ENCODE measurements at places on chromosomes 3 and 15. TPM values are rescaled to one million over a fixed set of nuclear protein-coding genes. Genes with fewer than 3 reads are reported as not detected.

Gene PYGO1
- 0.85 TPM for total RNA-seq

DNA sequence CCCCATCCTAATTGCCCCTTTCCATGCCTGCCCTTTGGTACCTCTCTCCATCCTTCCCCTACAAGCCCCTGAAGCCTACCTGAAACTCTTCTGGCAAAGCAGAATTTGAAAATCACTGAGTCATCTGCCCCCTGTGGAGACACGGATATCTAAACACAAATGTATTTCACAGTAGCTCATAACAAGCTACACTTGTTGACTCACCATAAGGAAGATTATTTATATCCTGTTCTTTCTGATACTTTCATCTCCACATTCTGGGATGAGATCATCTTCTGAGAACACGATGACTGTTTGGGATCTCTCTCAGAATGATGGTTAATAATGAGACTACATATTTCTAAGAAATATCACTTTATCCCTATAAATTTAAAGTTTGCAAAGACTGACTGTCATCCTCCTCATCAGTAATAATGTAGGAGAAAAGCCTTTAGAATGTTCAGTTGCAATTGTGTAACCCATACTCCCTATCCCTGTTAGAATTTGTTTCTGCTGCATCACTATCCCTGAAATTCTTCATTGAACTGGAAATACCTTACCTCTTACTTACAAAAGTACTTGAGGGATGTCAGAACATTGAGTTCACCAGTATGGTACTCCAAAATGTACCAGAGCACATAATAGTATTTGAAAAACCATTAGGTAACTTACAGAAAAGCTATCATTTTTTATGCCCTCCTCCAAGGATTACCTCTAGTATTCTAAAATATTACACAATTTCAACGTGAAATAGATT lies 116.1 kb upstream of the IL12A start:
- DNase-seq = no peak

DNA sequence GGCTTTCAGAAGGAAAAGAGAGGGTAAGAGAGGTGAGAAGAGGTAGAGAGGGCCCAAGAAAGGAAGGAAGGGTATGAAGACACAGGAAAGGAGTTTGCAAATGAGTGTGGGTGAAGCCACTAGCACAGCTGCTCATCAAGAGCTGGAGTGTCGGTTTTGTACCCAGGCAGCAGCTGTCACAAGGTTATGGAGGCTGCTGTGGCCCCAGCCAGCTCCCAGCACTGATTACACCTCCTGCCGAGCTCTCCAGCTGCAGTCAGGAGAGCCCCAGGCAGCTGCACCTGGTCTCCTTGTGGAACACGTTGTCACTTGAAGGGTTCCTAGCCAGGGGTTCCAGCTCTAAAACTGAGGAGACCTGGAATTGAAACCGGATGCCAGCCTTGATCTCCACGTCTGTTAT lies 60.4 kb upstream of the CHD2 start:
- DNase-seq = peak; percentile 64

GRCh38 chr3:186605078-186605477 lies 7.8 kb upstream of the AHSG start:
- no peak for DNase-seq

- DNase-seq = no peak
Measured at GRCh38 chr3:171165499-171165921, 139.0 kb upstream of the SLC2A2 start.

DNA sequence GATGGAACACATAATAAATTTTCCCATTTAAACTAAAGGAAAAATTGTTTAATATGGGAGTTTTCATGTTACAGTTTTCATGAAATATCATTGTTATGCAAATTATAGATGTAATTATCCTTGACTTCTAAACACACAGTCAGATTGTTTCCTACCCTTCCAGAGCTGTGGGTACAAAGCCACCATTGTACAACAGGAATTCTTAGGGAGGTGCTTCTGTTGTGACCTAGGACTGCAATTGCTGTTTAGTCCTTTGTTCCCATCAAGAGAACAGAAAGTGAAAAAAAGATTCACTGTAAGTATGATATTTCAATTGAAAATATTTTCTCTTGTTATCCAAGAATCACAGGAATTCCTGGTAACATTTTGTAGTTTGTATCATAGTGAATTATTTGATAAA lies 455.3 kb upstream of the NAALADL2 start:
- no peak for DNase-seq

Gene TICRR
- 8.3 TPM for total RNA-seq

GRCh38 chr3:9415485-9416138 lies 18.2 kb downstream of the SETD5 start:
- DNase-seq = no peak
